ENCODE measurements at places on chromosomes 6 and 20.
A peak's percentile ranks its signal among the peaks of the same experiment; 100 is the strongest.

- DNase-seq = no peak
These were observed 10.5 kb upstream of the ZNF343 start for GRCh38 chr20:2519115-2519809.

GRCh38 chr6:144266091-144266649, 19.0 kb upstream of the UTRN start:
- DNase-seq = no peak

DNA sequence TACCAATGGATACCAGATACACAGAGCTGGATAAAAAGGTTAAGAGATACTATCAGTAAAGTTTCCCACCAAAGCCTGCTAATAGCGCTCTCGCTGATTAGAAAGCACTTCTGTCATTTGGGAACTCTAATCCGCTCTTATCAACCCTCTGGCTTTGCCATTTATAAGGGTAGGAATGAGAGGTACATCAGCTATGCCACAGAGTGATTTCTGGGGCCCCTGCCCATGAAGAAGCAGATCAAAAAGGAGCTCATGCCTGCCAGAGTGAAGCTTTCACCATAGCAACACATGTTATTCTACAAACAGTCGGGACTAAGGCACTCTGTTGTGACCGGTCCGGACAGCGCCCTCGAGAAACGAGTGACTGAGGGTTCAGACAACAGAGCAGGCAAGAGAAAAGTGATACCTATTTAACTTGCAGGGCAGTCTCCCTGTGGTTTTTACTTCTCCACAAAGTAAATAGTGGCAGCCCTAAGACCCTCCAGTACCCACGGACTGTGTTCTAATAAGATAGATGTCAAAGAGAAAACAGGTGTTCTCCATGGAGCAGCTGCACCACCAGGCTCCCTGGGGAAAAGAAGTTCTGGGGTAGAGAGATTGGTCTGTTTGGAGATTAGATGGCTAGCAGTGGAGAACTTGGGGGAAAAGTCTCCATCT, 5.6 kb downstream of the TRAM2 start:
- peak; percentile 63 for DNase-seq

DNA sequence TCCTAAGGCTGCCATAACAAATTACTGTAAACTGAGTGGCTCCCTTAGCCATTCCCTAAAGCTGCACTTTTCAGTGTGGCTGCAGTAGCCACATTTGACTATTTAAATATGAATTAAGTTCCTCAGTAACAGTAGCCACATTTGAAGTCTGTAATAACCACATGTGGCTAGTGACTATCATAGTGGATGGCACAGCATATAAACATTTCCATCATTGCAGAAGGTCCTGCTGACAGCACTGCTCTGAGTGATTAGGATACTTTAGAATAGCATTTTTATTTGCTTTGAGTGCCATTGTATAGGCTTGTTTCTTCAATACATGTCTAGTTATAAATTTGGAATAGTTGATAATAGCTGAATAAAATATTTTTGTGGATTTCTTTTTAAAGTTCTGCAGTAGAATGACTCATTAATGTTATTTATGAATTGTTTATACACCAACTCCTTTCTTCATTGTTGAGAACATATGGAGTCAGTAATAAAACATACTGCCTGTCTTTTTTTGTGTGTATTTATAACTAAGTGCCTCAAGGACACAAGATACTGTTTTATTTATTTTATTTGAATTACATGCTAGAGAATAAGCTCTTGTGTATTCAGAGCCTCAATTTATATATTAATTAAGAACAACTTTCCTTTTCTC, 217.2 kb downstream of the CDKAL1 start:
- DNase-seq = peak; percentile 67

DNA sequence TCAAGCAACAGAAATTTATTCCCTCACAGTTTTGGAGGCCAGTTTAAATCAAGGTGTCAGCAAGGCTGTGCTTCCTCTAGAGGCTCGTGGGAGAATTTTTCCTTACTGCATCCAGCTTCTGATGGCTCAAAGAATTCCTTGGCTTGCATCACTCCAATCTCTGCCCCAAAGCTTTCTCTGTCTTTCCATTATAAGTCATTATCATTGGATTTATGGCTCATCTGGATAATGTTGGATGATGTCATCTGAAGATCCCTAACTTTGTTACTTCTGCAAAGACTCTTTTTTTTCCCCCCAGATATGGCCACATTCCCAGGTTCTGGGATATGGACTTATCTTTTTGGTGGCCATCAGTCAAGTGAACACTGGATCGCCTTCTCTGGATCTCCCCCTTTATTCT, 146.3 kb upstream of the B3GAT2 start:
- no peak for DNase-seq
